ENCODE measurements at places on chromosomes 6 and 20. TPM values are rescaled to one million over a fixed set of nuclear protein-coding genes. Genes with fewer than 3 reads are reported as not detected.

KCNQ5 gene
- total RNA-seq = 1.7 TPM

TXLNB gene
- under 0.01 TPM for total RNA-seq

CSTF1 gene
- total RNA-seq = 105 TPM

ADTRP gene
- total RNA-seq = 0.83 TPM

CYP39A1 gene
- total RNA-seq = not detected

DNA sequence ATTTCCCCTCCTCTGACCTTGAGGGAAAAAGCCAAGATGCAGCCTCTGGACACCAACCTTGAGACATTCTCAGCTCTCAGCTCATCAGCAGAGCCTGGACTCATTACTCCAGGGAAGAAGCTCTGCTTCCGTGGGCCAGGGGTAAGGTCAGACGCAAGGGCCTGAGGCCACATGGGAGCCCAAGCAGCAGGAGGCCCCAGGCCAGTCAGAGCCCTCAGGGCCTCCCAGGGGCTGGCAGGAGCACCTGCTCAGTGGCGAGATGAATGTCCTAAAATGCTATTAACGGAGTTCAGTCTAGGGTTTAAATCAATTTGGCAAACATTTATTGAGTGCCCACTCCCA is 208.6 kb downstream of the ERMARD start:
- no peak overlapping the region for H3K27ac ChIP-seq
- H3K4me3 ChIP-seq = no peak overlapping the region
- no peaks in the 10 kb centered on the region for H3K36me3 ChIP-seq
- no peak for DNase-seq

DNA sequence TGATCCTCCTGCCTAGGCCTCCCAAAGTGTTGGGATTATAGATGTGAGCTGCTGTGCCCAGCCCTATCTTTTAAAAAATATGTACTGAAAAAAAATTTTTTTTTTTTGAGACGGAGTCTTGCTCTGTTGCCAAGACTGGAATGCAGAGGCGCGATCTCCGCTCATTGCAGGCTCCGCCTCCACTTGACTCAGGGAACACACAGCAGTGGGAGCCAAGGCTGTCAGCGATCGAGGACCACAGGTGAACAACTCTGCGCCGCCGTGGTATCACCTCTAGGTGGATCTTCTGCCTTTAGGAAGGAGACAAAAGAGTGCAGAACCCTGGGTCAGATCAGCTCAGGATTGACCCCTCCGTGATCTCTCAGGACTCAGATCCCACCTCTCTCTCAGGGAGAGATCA is 13.7 kb downstream of the RAET1E start:
- H3K4me1 ChIP-seq = peaks cover 12% of the 10 kb centered on the region
- peak; percentile 48 for DNase-seq
- no peak overlapping the region for H3K27ac ChIP-seq
- no peaks in the 10 kb centered on the region for H3K36me3 ChIP-seq
- H3K27me3 ChIP-seq = peaks cover 14% of the 10 kb centered on the region

DNA sequence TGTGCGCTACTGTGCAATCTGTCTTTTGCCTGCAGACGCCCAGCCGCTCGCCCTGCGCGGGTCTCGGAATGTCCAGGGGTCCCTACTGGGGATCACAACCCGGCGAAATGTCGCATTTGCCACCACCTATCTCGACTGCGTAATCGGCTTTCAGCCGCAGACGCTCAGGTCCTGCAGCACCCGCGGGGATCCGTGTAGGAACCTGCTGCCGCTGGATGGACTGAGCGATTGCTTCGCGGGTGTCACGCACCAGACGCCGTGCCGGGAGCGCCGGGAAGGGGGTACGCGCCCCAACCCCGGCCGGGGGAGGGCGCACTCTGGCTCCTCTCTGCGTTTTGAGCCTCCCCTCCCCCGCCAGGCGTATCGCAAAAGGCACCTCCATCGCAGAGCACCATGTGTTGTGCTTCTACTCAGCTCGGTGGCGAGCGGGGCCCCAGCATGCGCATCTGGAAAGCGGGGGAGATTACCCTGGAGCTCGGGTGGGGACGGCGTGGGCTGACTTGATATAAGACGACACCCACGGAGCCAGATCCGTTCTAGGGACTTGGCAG is 747 bp upstream of the PTPRA start:
- peak overlapping the region; percentile 97 for H3K4me3 ChIP-seq
- H3K27me3 ChIP-seq = no peaks in the 10 kb centered on the region
- H3K27ac ChIP-seq = no peak overlapping the region
- peak; percentile 43 for DNase-seq
- no peaks in the 10 kb centered on the region for H3K36me3 ChIP-seq
- peaks cover 14% of the 10 kb centered on the region for H3K4me1 ChIP-seq

- H3K36me3 ChIP-seq = no peaks in the 10 kb centered on the region
- H3K4me1 ChIP-seq = peaks cover 5% of the 10 kb centered on the region
- peak; percentile 59 for DNase-seq
- H3K27me3 ChIP-seq = no peaks in the 10 kb centered on the region
- no peak overlapping the region for H3K27ac ChIP-seq
Measured at GRCh38 chr6:131015630-131016263, 47.3 kb downstream of the EPB41L2 start.

GRCh38 chr6:162856885-162857284 is 129.1 kb downstream of the PACRG start:
- no peaks in the 10 kb centered on the region for H3K4me1 ChIP-seq
- H3K4me3 ChIP-seq = peak overlapping the region; percentile 22
- no peaks in the 10 kb centered on the region for H3K27me3 ChIP-seq
- no peaks in the 10 kb centered on the region for H3K36me3 ChIP-seq

GRCh38 chr6:119308048-119308570 is 41.5 kb downstream of the MAN1A1 start:
- H3K4me1 ChIP-seq = peaks cover 4% of the 10 kb centered on the region
- peak; percentile 84 for DNase-seq
- H3K4me3 ChIP-seq = no peak overlapping the region
- H3K36me3 ChIP-seq = peaks cover 3% of the 10 kb centered on the region
- no peaks in the 10 kb centered on the region for H3K27me3 ChIP-seq

GRCh38 chr6:159359581-159360297 is 190.5 kb downstream of the FNDC1 start:
- H3K27ac ChIP-seq = no peak overlapping the region
- no peaks in the 10 kb centered on the region for H3K4me1 ChIP-seq
- no peak overlapping the region for H3K4me3 ChIP-seq
- DNase-seq = no peak
- H3K27me3 ChIP-seq = no peaks in the 10 kb centered on the region

- no peak overlapping the region for H3K4me3 ChIP-seq
- H3K36me3 ChIP-seq = no peaks in the 10 kb centered on the region
- no peak for DNase-seq
- H3K27ac ChIP-seq = no peak overlapping the region
- no peaks in the 10 kb centered on the region for H3K27me3 ChIP-seq
Measured at GRCh38 chr6:160238761-160239751, 19.6 kb downstream of the SLC22A2 start.

DNA sequence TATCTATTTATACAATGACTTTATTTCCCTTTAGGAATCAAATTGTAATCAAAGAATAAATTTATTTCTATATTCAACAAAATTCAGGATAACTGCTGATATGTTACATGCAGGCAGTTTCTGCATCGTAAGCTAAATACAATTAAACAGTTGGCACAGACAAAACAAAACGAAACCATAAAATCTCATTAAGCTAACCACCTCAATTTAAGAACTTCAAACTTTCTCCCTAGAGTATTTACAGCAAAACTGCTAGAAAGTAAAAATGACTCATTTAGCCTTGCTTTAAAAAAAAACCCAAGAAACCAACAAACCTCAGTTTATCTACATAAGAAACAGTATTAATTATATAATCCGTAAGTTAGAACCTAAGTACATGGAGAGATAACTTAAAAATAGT is 17.1 kb downstream of the SSR1 start:
- H3K4me1 ChIP-seq = no peaks in the 10 kb centered on the region
- H3K27ac ChIP-seq = no peak overlapping the region
- H3K27me3 ChIP-seq = no peaks in the 10 kb centered on the region
- no peak for DNase-seq
- peaks cover 40% of the 10 kb centered on the region for H3K36me3 ChIP-seq

DNA sequence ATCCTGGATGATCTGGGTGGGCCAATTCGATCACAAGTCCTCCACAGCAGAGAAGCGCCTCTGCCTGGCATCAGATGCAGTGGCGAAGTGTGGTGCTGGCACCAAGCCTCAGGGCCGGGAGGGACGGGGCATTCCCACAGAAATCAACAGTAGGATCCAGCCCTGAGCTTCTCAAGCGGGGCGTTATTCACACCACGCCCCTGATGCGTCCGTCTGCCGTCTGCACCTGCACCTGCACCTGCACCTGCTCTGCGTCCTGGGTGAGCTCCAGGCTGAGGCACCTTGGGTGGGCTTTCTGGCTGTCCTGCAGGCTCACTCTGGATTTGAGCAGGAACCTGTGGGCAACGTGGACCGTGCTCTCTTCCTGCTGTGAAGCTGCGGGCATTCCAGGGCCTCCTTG is 13.8 kb upstream of the NTSR1 start:
- H3K4me3 ChIP-seq = no peak overlapping the region
- H3K27ac ChIP-seq = no peak overlapping the region
- no peaks in the 10 kb centered on the region for H3K36me3 ChIP-seq
